Activated T-cell treated with anti-CD3 and anti-CD28 coated beads for 1 hour (primary cell): ENCODE measurements at places on chromosomes 4 and X.

- DNase-seq, result no peak
Measured at GRCh38 chrX:134782796-134783195, 124.5 kb upstream of the PLAC1 start.

- no peak for DNase-seq
Measured at GRCh38 chr4:73832651-73833237, 3.7 kb upstream of the CXCL6 start.

DNA sequence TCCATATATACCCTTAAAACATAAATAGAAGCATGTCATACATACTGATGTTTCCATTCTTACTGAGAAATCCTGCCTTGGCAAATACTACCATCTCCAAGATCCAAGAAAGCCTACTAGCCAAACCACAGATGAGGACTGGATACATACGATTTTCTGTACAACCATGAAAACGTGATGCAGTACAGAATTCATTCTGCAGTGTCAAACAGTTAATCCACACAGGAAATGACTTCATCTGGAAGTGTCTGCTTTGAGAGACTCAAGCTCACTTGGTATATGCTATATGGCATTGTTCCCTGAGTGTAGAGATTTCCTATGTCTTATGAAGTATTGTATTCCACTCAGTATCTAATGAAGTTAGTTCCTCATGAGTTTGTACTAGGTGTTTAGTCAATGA, 94.3 kb downstream of the CT47B1 start:
- DNase-seq, result no peak

DNA sequence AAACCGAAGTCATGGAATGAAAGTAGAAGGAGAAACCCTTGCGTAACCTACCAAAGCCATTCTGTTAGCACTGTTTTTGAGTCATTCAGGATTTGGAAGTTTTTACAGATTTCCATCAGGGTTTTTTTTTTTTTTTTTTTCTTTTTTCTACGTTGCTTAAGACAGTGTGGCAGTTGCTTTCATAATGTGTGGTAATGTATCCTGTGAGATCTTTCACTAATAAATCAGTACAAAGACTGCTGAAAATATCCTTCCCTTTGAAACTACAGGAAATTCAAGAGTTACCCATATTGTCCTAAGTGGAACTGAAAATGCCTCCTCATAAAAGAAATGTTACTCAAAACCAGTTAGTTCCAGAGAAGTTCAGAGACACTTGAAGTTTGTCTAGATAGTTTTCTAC, 137.8 kb downstream of the RAPGEF2 start:
- no peak for DNase-seq

GRCh38 chr4:27084685-27085361, 224.2 kb downstream of the STIM2 start:
- no peak for DNase-seq
